Neuronal stem cell (in vitro differentiated cells): ENCODE measurements at places on chromosomes 1 and 21.

DNA sequence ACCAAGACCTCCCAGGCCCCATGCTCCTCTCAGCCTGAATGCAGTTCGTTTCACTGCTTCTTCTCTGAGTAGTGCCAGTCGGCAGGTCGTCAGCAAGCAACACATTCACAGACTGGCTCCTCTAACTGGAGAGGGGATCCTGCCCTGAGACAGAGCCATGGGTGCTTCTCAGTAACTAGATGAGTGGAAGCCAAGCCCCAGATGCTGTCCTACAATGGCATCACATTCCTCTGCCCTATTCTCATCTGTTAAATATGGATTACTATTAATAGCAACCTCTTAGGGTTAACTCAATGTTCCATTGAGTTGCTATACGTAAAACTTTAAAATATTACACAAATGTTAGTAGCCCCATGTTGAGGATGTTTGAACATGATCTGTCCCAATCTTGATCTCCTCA, 84.2 kb upstream of the S1PR1 start:
- no peak for DNase-seq

GRCh38 chr1:169326261-169326955, 41.2 kb downstream of the NME7 start:
- no peak for DNase-seq

DNA sequence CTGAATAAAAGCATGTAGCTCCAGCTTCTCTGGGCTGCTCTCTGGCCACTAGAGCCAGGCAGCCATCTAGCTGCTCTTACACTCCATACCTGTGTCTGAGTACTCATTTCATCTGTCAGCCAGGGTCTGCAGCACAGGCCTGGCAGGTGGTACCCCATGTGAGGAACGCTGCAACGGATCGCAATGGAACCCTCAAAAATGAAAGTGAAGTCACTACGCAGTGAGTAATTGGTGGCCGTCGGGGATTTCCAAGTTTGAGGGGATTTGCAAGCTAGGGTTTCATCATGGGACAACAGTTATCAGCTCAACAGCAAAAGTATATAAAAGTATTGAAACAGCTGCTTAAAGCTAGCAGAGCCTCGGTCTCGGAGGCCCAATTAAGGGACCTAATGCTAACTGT, 186.7 kb downstream of the HFM1 start:
- no peak for DNase-seq

- DNase-seq, result no peak
Measured at GRCh38 chr1:56627636-56628039, 17.5 kb upstream of the PRKAA2 start.

DNA sequence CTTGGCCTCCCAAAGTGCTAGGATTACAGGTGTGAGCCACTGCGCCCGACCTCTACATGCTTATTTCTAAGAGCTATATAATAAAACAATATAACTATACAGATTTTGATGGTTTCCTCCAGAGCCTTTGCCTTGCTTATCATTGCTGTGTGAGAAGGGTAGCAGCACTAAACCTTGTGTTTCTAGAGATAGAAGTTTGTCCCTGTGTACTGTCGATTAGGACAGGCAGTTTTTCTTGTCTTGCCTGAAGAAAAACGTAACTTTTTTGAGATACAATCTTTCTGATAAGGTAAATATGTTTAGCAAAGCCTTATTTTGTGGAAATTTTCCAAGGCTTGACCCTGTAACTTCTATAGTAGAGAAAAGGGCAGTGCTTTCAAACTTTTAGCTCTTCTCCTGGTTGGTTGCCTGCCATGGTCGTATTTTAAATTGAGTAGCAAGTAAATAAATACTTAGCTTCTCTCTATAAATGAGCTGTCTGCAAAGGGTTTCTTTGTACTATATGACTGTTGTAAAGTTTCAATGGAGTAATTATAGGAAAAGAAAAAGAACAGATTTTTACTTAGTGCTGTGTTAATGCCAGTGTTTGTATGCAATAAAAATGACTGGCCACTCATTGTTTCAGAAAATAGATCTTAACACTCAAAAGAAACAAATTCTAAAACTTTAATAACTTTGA, 86.4 kb upstream of the CACYBP start:
- DNase-seq, result no peak

GRCh38 chr1:235417086-235417697, 50.0 kb downstream of the TBCE start:
- DNase-seq, result peak; percentile 56

DNA sequence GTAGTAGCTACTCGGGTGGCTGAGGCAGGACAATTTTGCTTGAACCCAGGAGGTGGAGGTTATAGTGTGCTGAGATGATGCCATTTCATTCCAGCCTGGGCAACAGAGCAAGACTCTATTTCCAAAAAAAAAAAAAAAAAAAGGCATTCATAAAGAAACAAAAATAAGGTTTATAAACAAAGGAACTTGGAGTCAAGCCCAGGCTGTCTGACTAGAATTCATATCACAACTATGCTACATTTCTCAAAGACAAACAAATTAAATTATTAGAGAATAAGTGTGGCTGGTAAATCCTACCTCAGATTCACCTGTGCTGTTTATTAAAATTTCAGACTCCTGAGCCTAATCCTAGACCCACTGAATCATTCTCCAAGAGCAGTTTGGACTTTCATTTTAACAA, 4.2 kb downstream of the GCLM start:
- DNase-seq, result no peak

GRCh38 chr1:28241638-28242241, 5.8 kb downstream of the ATP5IF1 start:
- DNase-seq, result no peak

DNA sequence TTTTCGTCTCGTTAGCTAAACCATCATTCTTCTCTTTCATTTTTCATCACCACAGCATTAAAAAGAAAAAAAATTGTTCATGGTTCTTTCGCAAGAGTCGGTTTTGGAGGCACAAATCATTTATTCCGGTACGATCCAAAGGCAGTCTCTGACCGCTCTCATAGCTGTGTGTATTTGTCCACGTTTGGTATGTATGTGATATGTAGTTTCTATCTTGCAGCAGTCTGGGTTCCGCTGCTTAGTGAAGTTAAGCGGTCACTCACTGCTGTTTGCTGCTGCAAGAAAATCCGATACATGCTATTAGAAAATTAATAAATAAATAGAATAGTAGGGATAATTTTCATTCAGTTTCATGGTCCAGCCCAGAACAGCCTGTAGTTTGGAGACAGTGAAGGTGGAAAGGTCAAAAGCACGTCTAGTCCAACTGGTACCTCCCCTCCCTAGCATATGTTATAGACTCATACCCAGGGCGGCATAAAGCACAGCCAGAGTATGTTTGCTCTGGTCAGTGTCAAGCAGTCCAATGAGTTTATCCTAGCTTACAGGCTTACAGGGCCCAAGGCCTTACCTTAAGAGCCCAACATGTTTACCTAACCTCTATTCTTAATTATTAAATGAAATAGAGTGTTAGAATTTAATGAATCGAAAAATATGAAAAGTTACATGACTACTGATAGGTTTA, 2.5 kb downstream of the FMN2 start:
- no peak for DNase-seq

- DNase-seq, result no peak
Measured at GRCh38 chr1:152024223-152024622, 12.6 kb downstream of the S100A11 start.

- DNase-seq, result no peak
Measured at GRCh38 chr1:248926401-248927182, 20.6 kb downstream of the PGBD2 start.

- no peak for DNase-seq
Measured at GRCh38 chr1:7302873-7303272, 468.2 kb upstream of the VAMP3 start.

DNA sequence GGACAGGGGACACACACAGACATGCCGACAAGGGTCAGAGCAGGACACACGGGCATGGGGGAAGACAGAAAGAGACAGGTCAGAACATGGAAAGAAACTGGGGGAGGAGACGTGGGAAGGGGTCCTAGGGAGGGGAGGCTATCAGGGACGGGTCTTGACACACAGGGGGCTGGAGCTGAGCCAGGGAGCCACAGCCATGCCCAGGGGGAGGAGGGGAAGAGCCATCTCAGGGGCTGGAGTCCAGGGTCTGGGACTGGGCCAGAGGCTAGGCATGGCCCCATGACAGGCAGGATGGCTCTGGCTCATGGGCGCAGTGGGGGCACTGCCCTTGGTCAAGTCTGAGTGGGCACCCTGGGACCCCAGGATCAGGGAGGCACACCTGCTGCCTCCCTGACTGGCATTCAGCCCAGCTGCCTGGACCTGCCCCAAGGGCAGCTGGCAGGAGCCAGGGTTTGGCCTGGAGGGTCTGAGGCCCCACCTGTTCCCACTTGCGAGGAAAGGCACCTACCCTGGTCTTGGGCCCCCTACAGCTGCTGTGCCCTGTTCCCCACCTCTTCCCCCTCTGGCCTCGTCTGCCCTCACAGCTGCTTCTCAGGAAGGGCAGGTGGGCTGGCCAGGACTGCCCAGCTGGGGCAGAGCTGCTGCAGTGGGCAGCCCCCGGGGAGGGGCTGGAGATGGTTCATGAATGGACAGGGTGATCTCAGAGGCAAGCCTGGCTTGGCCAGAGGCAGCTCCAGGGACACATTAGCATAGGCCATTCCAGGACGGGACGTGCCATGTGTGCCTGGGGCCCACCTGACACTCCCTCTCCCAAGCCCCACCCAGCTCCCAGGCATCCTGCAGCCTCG, 42.9 kb downstream of the HSPG2 start:
- no peak for DNase-seq

DNA sequence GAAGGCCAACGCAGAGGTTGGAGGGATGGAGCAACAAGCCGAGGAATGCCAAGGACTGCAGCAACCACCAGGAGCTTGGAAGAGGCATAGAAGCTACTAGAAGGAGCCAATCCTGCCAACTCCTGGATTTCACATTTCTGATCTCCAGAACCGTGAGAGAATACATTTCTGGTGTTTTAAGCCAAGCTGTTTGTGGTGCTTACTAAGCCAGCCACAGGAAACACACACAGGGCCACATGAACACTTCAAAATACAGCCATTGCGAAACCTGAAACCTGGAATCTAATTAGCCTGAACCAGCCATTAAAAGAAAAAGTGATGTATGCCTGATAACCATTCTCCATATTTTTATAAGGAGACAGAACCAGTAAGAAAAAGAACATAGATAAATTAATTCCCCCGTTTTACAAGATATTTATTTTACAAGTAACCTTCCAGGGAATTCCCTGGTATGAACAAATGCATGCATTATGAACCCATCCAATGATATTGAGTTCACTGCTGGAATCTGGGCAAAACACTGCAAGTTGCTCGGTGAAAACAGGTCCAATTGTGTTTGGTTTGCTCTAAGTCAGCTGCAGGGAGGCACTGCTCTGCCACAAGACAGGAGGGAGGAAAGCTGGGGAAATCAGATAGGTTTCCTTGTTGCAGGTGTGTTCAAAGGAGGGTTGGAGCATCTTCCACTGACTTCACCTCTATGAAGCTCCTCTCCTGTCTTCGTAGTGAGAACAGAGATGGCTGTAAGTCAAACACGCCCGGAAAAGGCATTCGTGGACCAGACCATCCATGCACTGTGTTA, 70.2 kb downstream of the ETS2 start:
- no peak for DNase-seq

DNA sequence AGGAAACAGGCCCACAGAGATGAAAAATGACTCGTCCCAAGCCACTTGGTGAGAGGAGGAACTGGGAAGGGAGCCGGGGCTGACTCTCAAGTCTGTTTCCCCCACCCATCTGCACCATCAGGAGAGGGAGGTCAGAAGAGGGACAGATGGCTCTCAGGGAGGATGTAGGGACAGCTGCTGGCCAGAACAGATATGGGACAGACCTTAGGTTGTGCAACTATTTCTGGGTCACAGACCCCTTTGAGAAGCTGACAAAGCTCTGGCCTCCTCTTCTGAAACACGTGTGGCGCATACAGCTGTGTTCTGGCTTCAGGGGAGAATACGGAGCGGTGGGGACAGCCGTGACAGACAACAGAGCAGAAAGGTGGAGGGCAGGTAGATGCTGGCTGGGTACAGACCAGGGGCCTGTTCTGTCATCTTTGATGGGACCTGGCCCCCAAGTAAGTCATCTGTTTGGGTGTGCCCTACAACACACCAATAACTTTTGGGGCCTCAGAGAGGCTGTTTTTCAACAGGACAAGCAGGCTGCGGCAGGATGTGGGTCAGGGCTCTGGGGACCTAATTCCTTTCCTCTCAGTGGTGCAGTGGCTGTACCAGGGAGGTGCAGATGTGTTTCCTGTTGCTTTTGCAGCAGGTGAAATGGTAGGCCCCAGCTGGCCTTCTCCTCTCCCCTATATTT, 7.3 kb downstream of the SH3BGRL3 start:
- no peak for DNase-seq

DNA sequence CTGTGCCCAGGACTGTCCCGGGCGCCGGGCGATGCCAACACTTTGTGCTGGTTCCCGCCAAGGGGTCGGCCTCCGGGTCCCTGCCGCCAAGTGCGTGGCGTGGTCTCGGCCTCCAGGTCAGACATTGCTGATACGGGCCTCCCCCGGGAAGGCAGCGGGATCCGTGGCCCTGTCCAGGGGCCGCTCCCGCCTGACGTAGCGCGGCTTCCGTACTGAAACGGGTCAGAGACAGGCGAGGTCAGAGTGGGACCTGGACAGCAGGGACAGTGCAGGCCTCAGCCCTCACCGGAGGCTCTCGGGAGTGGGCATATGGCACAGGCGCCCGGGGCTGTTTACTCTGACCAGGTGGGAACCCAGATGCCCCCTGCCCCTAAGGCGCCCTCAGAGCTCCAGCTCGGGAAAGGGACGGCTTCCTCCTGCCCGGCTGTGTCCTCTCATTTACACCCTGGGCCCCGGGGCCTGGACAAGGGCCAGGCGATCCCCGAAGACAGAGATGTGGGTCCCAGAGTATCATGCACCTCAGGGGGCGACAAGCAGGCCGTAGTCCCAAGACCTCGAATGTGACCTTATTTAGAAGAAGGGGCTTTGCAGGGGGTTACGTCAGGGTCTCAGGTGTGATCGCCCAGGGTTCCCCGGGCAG, 8.8 kb upstream of the RNF223 start:
- no peak for DNase-seq

GRCh38 chr1:30058970-30059369, 664.4 kb downstream of the MATN1 start:
- DNase-seq, result no peak

DNA sequence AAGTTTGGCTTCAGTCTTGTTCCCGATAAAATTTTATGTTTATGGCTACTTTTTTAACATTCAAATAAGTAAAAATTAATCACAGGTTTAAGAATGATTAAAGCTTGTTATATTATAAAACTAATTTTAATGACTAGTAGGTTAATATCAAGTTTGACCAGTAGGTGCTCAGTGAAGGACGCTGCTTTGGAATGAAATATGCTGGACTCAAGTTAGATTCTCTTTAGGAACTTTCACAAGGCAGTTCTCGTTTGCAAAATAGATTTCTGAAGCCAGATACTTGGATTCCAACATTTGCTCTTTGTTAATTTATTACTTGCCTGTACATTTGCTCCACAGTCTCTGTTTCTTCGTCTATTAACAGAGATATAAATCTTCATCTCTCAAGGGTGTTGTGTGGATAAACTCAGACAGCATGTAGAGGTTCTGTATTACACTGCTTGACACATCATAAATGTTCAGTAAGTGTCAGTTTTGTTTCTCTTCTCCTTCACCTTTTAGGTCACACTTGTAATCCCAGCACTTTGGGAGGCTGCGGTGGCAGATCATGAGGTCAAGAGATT, 432.8 kb upstream of the CHRM3 start:
- no peak for DNase-seq

GRCh38 chr1:37325010-37325409, 149.4 kb upstream of the ZC3H12A start:
- DNase-seq, result no peak

GRCh38 chr1:93005252-93005598, 44.0 kb upstream of the DIPK1A start:
- no peak for DNase-seq
